T-helper 1 cell (primary cell): ENCODE measurements at places on chromosomes 16 and 17.

DNA sequence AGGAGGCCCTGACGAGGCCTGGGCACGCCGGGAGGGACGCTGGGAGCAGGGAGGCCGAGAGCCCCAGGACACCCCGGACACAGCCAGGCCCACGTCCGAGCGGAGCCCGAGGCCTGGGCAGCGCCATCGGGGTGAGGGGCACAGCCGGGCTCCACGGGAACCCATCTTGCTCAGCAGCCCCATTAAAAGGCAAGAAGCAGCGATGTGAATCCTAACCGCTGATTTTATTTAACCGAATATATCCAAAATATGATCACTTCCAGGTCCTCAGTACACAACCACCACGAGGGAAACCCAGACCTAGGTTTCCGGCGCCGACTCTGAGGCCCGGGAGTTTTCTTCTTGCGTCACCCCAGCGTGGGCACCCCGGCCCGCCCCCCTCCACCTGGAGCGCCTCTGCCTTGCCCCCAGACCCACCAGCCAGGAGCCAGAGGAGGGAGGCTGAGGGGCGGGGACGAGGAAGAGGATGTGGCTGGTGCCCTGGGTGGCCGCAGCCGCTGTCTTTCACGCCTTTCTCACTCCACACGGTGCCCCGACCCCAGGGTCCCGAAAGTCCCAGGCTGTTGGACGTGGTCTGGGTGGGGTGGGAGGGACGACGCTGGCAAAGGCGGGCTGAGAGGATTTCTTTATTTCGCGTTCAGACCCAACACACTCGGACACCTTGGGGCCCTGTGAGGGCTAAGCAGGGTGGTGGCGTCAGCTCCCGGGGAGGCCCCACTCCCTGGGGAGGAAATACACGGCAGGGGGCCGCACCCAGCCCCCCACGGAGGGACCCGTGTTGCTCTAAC, 568 bp upstream of the CCDC154 start:
- no peak for DNase-seq

GRCh38 chr17:38619451-38619795, 13.7 kb upstream of the SRCIN1 start:
- no peak for DNase-seq

DNA sequence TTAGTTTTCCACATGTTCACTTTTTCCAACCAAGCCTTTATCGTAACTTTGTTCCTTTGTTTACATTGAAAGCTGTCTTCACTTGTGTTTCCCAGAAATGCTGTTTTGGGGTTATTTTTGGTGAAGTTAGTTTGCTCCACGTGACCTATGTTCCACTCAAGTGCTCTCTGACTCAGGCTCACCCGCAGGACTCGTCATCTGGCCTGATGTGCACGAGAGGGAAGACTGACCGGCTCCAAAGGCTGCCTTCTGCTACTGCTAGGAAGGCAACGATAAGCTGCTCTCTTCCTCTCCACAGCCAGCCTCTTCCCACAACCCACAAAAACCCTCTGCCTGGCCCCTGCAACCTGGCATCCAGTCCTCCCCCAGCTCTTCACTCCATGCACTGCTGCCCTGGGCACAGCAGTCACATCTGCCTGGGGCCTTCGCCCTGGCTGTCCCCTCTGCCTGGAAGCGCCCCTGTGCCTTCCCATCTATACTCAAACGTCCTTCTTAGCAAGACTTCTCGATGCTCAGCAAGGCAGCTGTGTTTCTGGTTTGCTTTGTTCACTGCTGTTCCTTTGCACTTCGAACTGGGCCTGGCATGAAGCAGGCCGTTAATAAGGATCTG, 28.0 kb downstream of the ZCCHC14 start:
- peak; percentile 11 for DNase-seq

DNA sequence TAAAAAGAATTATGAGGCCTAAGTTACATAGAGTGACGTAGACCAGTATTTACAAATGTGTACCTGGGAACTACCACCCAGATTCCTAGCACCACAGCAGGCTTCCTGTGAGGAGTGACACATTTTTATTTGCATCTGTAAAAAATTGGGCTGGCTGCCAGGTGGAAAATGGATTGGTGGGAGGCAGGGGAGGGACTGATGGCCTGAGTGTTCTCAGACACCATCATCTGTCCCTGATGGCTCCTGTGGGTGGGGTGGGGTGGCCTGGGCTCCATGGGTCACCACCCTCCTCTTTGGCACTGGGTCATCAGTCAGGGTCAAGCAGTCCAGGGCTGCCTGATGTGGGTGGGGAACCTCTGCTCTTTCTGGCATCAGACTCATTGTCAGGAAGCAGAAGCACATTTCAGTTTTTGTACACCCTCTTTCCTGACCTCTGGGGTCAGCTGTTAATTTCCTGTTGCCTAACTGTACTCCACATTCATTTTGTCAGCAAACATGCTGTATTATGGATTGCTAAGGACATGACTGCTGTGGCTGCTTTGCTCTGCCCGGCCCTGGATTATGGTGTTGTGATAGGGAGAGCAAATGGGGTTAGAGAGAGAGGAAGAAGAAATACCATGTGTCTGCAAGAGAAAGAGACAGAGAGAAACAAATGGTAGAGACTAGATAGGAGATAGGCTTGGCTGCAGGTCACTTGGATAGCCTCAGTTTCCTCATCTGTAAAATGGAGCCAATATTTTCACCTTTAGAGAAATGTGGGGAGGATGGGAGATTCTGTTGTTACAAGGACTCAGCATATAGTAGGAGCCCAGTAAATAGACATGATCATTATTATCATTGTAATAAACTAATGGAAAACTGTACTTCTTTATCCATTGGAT, 11.6 kb upstream of the MFAP4 start:
- DNase-seq: no peak

- no peak for DNase-seq
Observed at GRCh38 chr17:56798916-56799315, 34.8 kb downstream of the C17orf67 start.

- peak; percentile 60 for DNase-seq
Observed at GRCh38 chr17:4004517-4005295, 40.5 kb upstream of the ATP2A3 start.

- DNase-seq: no peak
Observed at GRCh38 chr17:81057079-81057730, 22.3 kb downstream of the BAIAP2 start.

GRCh38 chr16:83397601-83398291, 410.0 kb upstream of the HSBP1 start:
- DNase-seq: no peak

- DNase-seq: no peak
Observed at GRCh38 chr16:62585041-62585545, 548.9 kb upstream of the CDH8 start.

- DNase-seq: no peak
Observed at GRCh38 chr17:72351884-72352346, 231.1 kb downstream of the SOX9 start.

DNA sequence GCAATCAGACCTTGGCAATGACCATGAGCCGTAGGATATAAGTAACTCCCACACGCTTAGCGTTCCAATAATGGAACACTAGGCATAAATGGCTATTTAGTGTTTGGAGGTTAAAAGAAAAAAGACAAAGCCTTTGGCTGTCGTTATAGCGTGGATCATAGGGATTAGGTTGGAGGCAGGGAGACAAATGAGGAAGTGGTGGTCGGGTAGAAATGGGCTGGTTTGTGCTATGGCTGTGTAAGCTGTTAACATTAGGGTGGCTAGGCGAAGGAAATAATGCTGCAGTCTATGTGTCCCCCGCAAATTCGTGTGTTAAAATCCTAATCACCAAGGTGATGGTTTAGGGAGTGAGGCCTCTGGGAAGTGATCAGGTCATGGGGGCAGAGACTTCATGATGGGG, 120.4 kb upstream of the IRX6 start:
- no peak for DNase-seq

- peak; percentile 48 for DNase-seq
Observed at GRCh38 chr17:7885367-7886226, 3.0 kb upstream of the CHD3 start.

DNA sequence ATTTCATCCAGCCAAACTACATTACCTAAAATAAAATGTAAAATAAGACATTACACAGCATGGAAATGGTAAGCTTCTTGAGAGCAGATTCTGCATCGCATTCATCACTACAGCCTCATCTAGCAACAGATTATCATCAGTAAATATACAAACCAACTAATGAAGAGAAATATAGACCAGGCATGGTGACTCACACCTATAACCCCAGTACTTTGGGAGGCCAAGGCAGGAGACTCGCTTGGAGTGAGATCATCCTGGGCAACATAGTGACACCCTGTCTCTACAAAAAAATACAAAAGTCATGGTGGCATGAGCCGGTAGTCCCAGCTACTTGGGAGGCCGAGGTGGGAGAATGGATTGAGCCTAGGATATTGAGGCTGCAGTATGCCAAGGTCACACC, 19.9 kb downstream of the NCBP3 start:
- DNase-seq: no peak

- no peak for DNase-seq
Observed at GRCh38 chr17:79160980-79161636, 86.5 kb downstream of the ENGASE start.

GRCh38 chr16:83475108-83475507, 332.7 kb upstream of the HSBP1 start:
- DNase-seq: no peak

- no peak for DNase-seq
Observed at GRCh38 chr16:56607109-56607618, 1.2 kb upstream of the MT2A start.

- no peak for DNase-seq
Observed at GRCh38 chr16:50247906-50248608, 18.3 kb upstream of the ADCY7 start.

DNA sequence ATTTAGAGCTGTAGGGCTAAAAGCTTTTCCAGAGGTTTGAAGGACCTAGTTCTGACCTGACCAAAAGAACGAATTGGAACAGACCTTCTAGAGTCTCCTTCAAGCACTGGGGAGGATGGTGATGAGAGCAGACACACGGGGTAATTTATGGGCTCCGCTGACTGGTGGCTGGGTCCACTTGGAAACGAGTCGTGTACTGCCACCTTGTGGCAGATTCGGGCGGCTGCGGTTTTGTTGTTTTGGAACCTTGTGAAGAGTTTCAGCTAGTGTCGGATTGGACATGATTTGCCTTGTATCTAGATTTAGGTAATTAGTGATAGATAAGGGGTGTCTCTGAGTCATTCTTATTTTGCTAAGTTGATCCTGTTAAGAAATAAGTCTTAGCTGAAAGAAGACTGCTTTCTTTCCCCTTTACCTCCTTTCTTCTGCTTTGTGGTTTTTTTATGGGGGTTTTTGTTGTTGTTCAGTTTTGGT, 98.9 kb downstream of the AATF start:
- DNase-seq: peak; percentile 57

- DNase-seq: peak; percentile 52
Observed at GRCh38 chr17:29140051-29140621, 40.1 kb downstream of the MYO18A start.

DNA sequence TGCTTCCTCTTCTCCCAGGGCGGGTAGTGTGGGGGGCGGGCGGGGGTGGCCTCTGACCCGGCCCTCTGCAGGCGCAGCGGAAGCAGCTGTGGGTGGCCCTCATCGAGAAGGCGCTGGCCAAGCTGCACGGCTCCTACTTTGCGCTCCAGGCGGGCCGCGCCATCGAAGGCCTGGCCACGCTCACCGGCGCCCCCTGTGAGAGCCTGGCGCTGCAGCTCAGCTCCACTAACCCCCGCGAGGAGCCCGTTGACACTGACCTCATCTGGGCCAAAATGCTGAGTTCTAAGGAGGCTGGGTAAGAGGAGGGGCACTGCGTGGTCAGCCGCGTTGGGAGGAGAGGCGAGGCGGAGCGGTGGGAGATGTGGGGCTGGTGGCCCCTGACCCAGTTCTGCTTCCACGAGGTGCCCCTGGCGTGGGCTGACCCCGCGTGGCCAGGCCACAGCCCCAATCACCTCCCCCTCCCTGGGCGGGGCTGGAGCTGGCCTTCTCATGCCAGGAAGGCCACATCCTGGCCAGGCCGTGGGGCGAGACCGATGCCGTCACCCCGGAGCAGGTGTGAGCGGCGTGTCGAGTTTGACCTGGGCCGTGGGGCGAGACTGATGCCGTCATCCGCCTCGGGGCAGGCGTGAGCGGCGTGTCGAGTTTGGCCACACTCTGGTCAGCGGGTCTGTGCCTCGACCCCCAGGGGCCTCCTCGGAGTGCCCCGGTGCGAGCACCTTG, 10.5 kb upstream of the PRR35 start:
- no peak for DNase-seq

- DNase-seq: no peak
Observed at GRCh38 chr16:50762241-50762640, 20.4 kb downstream of the CYLD start.

- peak; percentile 45 for DNase-seq
Observed at GRCh38 chr16:1413684-1414531, 596 bp downstream of the UNKL start.

GRCh38 chr17:57125406-57125805, 40.4 kb downstream of the AKAP1 start:
- DNase-seq: no peak

DNA sequence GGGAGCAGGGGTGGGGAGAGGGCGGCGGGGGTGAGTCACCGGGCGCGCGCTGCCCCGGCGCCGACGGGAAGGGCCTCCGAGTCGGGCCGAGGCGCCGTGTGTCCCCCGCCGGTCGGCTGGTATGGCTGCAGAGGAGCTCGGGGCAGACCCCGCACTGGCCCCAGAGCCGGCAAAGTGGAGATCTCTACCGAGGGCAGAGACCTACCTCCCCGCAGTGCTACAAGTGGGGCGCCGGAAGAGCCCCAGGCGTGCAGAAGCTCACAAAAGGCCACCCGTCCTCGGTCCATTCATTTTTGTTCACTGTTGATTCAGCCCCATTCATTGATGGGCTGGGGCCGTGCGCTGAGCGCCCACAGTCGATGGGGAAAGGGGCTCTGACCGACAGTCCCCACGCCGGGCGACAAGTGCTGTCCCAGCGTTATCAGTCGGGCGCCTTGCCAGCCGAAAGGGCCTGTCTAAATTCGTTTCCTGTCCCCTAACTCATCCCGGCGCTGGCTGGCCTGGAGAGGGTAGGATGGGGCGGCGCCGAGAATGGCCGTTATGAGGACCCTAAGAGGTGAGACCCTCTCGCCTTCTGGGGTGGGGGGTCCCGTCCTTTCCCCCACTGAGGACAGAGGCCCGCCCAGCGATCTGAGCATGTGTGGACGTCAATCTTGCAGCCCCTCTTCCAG, 709 bp upstream of the ENO3 start:
- no peak for DNase-seq

GRCh38 chr16:84786605-84787262, 33.1 kb upstream of the CRISPLD2 start:
- no peak for DNase-seq

DNA sequence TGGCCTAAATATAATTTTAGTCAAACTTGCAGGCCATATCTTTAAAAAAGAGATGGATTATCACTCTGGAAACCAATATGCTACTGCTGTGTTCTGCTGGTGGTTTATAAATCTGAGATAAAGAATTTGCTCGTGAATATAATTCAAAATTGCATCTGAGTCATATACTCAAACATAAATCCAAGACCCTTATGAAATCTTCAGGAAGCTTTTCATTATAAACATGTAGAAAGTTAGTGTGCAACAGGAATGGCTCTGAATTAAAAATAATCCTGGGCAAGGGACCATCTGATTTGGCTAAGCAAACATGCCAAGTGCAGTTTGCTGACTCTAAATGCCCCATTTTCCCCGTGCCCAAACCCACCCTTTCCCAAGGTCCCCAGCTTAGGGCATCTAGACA, 57.3 kb downstream of the TEX2 start:
- DNase-seq: no peak

DNA sequence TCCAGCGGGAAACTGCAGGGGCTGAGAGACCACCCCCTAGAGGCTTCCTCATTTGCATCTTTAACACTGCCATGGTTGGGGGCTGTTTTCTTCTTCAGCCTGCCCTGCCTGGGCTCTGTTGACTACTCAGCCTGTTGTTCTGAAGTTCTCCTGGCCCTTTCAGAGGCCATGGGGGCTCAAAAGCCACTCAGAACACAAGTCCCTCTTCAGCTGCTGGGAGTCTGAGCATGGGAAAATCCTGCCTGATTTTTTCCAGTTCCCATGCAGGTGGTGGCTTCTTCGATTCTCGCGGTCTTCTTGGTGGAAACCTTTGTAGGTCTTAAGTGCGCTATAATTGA, 36.3 kb downstream of the PLCG2 start:
- no peak for DNase-seq
